ENCODE measurements at places on chromosomes 1 and 21.

- DNase-seq = no peak
Observed at GRCh38 chr1:29471487-29472313, 235.4 kb downstream of the PTPRU start.

DNA sequence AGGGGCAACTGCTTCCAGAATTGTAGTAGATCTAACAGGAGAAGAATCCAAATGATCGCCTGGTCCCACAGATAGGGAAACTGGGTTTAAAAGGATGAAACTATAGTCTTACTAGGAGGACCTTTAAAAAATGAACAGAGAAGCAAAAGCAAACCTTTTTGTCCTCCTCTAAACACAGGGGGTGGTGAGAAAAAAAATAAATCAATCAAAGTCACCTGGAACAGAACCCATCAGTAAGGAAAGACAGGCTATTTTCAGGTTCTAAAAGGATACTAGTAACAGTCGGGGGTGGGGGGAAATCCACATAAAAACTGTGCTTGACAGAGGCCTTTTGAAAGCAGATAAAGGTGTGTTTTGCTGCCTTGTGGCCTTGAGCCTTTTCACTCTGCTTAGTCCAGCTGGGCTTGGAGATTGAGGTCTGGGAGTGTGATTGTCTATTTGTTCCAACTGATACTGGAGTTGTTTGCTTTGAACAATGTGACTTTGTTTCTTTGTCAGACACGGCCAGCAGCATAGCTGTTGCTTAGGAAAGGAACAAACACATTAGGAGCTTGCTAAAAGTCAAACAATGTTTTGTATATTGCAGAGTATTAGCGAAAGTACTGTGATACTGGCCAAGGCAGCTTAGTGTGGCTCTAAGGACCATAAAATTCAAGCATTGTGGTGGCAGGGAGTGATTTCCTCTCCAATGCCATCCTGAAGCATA lies 141.1 kb upstream of the IRF2BP2 start:
- no peak for DNase-seq

DNA sequence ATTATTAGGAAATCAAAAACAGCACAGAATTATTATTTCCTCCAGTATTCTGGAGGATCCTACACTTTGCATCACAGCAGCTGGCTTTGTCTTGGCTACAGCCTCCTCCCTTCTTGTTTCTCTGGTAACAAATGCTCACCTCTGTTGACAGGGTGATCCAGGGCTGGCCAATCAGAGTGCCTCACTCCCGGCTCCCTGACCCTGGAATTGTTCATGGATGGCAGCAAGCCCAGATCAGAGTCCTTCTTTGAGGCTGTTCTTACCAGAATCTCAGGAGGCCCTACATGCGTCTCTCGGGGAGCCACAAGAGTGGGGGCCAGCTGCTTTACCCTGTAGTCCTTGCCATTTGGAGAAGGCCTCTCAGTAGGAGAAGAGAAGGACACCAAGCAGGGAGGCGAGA lies 48.4 kb upstream of the IGSF5 start:
- no peak for DNase-seq

DNA sequence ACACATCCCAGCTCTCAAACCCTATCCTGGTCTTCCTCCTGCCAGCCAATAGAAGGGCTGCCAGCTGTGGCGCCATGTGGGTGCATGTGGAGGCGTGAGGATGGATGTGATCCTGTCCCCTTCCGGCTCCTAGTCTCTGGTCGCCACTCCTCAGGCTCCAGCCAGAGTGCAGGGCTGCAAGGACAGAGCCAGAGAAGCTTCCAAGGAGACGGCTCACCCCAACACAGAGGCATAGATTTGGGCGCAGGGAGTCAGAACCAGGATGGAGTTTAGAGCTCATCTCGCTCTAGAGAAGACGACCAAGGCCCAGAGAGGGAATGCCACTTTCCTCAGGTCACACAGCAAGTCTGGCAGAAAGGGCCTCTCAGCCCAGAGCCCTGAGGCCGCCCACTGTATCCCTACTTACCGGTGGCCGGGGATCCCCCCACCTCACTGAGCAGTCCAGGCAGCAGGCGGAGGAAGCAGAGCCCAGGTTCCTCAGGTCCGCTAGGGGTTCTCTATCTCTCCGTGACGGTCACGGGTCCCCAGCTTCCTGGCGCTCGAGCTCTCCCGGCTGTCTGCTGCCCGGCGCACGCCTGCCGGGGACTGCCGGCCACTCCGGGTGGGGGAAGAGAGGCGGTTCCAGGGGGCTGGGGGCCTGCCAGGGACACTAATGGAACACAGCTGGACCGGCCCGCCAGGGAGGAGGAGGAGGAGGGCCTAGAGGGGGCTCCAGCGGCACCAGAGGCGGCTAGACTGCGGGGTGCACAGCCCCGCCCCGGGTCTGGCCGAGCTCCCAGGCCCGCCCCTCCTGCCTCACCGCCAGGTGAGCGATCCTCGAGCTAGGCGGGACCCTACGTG lies at the start of gene COL16A1:
Gene COL16A1 (minus strand): TSS at position 587 of the 840 bp plus-strand sequence. CDS start 1,824 bp downstream, outside the sequence.
- no peak for DNase-seq

- no peak for DNase-seq
Observed at GRCh38 chr1:217781056-217781455, 149.9 kb downstream of the SPATA17 start.

GRCh38 chr1:67162954-67163353 lies 3.3 kb upstream of the IL23R start:
- DNase-seq = no peak

- DNase-seq = no peak
Observed at GRCh38 chr1:209619696-209620486, 32.3 kb downstream of the LAMB3 start.

DNA sequence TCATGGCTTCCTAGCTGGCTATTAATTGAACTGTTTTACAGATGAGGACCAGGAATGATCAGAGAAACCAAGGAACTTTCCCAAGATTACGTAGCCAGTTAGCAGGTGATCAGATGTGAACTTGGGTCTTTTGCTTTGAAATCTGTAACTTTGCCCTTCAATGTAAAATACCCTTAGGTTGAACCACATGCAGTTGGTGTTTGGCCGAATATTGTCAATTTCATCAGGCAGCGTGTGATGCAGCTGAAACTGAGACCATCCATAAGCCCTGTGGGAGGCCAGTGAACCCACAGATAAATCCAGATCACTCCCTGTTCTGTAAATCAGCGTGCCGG lies 150.8 kb downstream of the ETS2 start:
- no peak for DNase-seq

GRCh38 chr1:21823980-21824702 lies 12.1 kb downstream of the LDLRAD2 start:
- DNase-seq = no peak

- no peak for DNase-seq
Observed at GRCh38 chr21:26909972-26910371, 56.9 kb downstream of the ADAMTS5 start.

DNA sequence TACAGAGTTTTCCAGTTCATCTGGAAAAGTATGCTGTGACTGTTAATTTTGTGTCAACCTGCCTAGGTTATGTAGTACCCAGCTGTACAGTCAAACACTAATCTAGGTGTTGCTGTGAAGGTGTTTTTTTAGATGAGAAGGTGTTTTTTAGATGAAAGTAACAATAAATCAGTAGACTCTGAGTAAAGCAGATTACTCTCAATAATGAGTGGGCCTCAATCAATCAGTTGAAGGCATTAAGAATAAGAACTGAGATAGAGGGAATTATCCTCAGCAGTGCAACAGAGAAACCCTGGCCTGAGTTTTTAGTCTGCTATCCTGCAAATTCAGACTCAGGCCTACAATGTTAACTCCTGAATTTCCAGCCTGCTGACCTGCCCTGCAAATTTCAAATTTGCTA lies 33.5 kb downstream of the SCAF4 start:
- no peak for DNase-seq

DNA sequence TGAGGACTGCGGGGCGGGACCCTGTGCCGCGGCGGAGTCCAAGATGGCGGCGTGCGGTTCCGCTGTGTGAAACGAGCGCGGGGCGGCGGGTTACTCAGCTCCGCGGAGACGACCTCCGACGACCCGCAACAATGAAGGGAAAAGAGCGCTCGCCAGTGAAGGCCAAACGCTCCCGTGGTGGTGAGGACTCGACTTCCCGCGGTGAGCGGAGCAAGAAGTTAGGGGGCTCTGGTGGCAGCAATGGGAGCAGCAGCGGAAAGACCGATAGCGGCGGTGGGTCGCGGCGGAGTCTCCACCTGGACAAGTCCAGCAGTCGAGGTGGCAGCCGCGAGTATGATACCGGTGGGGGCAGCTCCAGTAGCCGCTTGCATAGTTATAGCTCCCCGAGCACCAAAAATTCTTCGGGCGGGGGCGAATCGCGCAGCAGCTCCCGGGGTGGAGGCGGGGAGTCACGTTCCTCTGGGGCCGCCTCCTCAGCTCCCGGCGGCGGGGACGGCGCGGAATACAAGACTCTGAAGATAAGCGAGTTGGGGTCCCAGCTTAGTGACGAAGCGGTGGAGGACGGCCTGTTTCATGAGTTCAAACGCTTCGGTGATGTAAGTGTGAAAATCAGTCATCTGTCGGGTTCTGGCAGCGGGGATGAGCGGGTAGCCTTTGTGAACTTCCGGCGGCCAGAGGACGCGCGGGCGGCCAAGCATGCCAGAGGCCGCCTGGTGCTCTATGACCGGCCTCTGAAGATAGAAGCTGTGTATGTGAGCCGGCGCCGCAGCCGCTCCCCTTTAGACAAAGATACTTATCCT lies 430 bp downstream of the RBM15 start:
- peak; percentile 58 for DNase-seq

- no peak for DNase-seq
Observed at GRCh38 chr1:223478606-223479005, 85.4 kb downstream of the CCDC185 start.

DNA sequence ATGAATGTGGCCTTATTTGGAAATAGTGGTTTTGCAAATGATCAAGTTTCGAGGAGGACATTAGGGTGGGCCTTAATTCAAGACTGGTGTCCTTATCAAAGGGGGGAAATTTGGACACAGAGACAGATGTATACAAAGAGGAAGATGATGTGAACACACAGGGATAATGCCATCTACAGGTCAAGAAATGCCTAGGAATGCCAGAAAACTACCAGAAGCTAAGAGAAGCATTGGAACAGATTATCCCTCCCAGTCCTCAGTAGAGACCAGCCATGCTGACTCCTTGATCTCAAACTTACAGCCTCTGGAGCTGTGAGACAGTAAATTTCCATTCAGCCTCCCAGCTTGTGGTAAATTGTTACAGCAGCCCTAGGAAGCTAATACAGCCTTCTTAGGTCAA lies 151.4 kb downstream of the PTGER3 start:
- DNase-seq = no peak

GRCh38 chr1:54791880-54792522 lies 9.1 kb downstream of the TTC22 start:
- DNase-seq = peak; percentile 58

GRCh38 chr1:30516485-30516858 lies 206.9 kb downstream of the MATN1 start:
- DNase-seq = no peak

- DNase-seq = no peak
Observed at GRCh38 chr1:222946436-222946835, 131.6 kb downstream of the DISP1 start.

GRCh38 chr1:211751438-211751837 lies 76.0 kb upstream of the NEK2 start:
- no peak for DNase-seq

- no peak for DNase-seq
Observed at GRCh38 chr1:182984621-182985020, 31.7 kb upstream of the SHCBP1L start.

DNA sequence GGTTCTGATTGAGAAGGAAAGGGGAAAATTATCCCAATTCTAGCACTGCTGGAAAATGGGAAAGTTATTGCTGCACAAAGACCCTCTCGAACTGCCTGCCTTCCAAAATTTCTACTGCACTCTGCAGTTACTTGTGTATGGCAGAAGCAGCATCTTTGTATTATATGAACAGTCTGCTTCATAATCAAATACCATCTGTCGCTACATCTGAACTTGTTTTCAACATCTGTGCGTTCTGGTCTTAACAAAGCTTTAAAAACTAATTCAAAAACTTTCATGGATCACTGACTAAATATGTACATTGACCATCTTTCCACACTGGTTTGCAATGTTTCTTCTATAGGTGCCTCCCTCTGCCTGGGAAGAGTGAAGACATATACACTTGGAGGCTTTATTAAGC lies 79.2 kb downstream of the PROX1 start:
- no peak for DNase-seq

GRCh38 chr1:48099072-48099773 lies 102.0 kb upstream of the TRABD2B start:
- DNase-seq = no peak

DNA sequence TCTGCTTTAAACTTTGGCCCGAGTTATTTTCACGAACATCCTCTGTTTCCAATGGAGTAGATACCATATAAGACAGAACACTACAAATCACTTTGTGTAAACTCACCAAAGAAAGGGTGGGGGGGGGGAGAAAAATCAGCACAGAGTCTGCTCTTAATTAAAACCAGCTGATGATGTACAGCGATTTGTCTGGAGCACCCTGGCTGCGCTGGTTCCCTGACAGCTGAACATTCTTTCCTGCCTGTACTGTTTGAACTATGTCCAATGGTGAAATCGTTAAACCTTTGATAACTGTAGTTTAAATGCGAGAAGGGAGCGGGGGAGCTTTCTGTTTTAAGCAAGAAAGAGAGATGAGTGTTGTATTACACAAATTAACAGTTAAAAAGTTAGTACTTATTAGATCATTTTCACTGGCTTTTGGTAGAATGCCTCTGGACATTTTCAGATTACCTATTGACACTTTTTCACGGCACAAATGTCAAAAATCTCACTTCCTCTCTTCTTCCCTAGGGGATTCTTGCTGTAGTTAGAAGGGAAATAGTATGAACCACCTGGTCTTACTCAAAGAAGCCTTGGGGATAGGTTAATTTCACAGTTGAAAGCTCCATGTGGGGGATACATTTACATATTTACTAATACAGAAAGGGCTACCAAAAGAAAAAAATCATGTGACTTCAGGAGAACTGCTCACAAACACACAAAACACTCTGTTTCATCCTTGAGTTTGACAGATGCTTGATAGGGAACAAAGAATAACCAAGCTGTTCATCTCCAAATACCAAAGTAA lies 140.2 kb upstream of the RUNX1 start:
- no peak for DNase-seq

GRCh38 chr1:63316598-63316983 lies 5.8 kb upstream of the FOXD3 start:
- no peak for DNase-seq

- peak; percentile 70 for DNase-seq
Observed at GRCh38 chr1:162391790-162392563, 10.4 kb downstream of the C1orf226 start.

GRCh38 chr1:161381707-161382106 lies 14.0 kb upstream of the CFAP126 start:
- DNase-seq = peak; percentile 41
